ENCODE measurements at places on chromosomes 5 and 9.
A peak's percentile ranks its signal among the peaks of the same experiment; 100 is the strongest.

DNA sequence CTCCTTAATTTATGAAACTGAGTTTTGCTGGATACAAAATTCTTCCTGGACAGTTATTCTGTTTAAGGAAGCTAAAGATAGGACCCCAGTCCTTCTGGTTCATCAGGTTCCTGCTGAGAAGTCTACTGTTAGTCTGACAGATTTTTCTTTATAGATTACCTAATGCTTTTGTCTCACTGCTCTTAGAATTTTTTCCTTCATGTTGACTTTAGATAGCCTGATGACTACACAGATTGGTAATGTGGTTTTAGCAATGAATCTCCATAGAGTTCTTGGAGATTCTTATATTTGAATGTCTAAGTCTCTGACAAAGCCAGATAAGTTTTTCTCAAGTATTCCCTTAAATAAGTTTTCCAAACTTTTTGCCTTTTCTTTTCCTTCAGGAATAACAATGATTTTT, 419.7 kb downstream of the CDH10 start:
- no peak for DNase-seq

GRCh38 chr5:56309262-56309826, 76.2 kb upstream of the ANKRD55 start:
- no peak for DNase-seq

DNA sequence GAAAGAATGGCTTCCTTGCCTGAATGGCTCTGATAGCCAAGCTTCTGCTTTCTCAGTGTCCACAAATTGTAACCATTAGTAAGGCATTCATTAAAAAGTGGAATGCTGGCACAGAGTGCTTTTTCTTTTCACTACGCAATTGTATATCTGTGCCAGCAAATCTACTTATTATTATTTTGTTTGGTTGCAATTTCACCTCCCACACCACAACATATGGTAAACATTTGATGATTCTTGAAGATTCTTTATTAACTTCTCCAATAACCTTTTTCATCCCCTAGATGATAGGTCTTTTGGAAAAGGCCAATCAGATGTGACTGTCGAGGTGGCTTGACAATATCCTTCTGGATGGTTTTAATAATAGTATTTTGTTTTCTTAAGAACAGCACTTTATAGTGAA, 234.1 kb downstream of the TMEM38B start:
- no peak for DNase-seq

- no peak for DNase-seq
These were observed 392.6 kb upstream of the BRINP1 start for GRCh38 chr9:119761812-119762211.

DNA sequence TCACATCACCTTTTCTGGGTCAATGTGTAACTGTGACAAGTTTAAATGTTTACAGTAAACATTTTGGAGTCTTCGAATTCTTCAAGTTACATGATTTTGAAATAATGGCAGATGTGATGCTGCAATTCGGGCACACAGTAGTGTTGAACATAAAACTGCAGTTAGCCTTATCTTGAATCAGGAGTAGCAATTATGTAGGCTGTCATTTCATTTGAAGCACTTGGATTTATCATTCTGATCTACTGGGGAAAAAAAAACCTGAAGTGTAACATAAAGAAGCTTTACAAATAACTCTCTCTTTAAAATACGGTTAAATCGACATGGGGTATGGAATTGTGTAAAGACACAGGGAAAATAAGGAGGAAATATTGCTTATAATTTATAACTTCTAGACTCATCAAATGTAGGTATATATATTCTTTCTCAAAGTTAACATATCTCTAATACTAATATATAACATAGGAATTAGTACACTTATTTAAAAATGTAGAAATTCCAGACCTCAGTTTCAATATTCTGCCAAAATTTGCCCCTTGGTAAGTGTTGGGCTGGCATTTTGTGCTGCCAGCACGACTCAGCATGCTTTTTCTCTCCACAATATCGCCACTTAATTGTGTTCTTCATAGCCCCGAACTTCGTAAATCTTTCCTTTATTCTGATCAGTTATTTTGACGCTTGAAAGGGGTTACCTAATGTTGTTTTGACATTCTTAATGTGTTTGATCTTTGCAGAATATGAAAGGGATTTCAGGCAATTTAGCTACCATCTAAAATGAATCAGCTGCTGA, 226.7 kb downstream of the PRR16 start:
- no peak for DNase-seq

GRCh38 chr5:52801329-52801728, 13.6 kb downstream of the ITGA1 start:
- no peak for DNase-seq

DNA sequence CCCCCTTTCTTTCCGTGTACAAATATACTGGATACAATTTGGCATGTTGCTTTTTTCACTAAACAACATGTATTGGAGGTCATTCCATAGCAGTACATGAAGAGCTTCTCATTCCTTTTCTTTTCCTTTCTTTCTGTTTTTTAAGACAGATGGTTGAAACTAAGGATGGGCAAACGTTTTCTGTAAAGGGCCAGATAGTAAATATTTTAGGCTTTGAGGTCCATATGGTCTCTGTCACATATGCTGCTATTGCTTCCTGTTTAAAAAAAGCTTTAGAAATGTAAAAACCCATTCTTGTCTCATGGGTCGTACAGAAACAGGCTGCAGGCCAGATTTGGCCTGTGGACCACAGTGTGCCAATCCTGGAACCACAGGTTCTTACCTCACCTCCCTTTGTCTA, 160.1 kb downstream of the ACER2 start:
- DNase-seq, result no peak

DNA sequence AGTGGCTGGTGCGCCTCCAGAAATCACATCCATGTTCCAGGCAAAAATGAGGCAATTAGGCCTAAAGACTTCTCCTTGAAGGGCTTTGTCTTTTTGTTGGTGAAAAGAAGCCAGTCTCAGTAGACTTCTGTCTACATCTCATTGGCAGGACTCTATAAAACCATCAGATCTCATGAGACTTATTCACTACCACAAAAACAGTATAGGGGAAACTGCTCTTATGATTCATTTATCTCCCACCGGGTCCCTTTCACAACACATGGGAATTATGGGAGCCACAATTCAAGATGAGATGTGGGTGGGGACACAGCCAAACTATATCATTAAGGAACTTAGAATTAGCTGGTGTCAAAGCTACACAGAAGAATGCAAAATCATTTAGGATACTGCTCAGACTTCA, 77.7 kb upstream of the SNX2 start:
- no peak for DNase-seq

DNA sequence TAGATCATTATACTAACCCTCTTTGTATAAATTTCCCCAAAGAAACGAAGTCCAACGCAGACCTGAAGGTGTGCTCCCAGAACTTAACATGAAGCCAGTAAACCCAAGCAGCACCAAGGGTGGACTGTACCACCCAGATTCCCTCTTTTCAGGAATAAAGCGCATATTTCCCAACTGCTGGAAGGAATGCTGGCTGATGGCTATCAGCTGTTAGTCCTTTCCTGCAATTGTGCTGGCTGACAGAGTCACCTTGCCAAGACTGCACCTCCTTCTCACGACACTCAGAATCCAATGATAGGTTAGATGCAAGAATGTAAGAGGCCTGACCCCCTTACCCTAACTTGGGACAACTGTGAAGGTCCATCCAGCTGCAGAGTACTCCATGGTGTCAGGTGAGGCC, 93.9 kb downstream of the MAPKAP1 start:
- DNase-seq, result no peak

- no peak for DNase-seq
These were observed 55.5 kb upstream of the ZNF354A start for GRCh38 chr5:178785999-178786398.

GRCh38 chr9:95383845-95384244, 66.3 kb upstream of the FANCC start:
- no peak for DNase-seq

GRCh38 chr9:2307480-2307879, 292.3 kb downstream of the SMARCA2 start:
- no peak for DNase-seq

- no peak for DNase-seq
These were observed 13.8 kb upstream of the MCTP1 start for GRCh38 chr5:95298651-95299050.

GRCh38 chr5:73729329-73729728, 103.3 kb downstream of the ARHGEF28 start:
- DNase-seq, result no peak

DNA sequence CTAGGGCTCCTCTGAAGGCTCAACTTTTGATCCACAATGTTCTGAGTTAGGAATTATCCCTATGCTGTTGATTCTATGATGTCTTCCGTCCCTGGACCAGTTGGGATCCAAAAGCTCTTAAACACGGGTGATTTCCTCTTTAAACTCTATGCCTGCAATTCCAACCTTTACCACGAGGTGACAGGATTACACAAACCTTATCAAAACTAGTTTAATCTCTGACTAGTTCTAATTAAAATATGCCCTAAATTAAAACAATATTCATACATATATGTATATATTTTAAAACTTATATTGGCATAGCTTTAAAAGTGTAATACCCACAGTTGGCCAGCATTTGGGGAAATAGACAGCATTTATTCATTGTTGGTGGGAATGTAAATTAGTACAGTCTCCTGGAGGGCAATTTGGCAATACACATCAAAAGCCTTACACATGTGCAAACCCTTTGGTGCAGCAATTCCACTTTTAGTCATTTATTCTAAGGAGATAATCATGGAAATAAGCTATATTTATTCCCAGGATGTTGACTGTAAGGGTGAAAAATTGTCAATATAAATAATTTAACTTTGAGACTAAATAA, 51.6 kb upstream of the PHYKPL start:
- peak; percentile 26 for DNase-seq

DNA sequence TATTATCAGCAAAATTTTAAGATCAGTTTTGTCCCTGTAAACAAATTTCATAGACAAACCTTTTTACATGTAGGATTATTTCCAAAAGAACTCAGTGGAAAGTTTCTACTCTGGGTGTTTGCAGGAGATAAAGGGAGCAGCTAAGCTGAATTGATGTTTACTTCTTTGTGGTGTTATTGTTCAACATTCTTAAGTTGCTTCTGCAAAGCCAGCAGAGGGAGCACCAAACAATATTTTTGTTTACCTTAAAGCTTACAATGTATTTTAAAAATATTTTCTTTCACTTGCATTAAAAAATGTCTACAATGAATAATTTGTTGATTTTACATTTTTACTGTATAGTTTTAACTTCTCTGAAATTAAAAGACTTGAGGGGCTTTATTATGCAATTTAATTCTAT, 135.4 kb downstream of the ATG10 start:
- no peak for DNase-seq

DNA sequence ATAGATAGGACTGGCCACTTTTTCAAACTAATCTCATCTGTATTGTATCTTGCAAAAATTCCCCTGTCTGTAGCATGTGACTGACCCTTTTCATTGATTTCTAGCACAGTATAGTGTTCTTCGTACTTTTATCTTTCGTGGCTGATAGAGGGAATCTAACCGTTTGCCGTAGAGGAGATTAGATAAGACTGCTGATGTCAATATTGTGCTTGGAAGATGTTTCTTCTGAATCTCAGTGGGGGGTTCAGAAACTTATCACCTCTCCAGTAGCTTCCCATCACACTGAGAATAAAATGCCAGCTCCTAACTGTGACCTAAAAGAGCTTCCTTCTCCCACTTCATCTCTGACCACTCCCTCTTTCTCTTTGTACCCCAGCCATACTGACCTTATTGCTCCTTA, 25.4 kb upstream of the ALDOB start:
- DNase-seq, result no peak

- no peak for DNase-seq
These were observed 24.0 kb downstream of the ADAMTS16 start for GRCh38 chr5:5164163-5164562.

- no peak for DNase-seq
These were observed 374.9 kb downstream of the MAT2B start for GRCh38 chr5:163880302-163880701.

DNA sequence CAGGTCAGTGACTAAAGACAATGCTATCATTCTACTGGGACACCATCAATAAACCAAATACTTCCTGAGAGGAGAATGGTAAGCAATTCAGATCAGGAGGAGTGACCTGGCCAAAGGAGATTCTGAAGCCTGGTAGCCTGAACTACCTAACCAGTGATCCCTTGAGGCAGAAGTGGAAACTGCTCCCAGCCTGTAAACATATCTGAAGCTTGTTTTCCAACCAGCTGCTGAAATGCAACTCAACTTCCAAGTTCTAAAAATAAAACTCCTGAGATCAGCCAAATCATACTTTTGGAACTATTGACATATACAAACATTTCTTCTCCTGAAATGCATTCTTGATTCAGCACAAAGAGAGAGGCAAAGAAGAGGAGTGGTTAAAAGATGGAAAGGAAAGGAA, 204.1 kb downstream of the EBF1 start:
- DNase-seq, result no peak

DNA sequence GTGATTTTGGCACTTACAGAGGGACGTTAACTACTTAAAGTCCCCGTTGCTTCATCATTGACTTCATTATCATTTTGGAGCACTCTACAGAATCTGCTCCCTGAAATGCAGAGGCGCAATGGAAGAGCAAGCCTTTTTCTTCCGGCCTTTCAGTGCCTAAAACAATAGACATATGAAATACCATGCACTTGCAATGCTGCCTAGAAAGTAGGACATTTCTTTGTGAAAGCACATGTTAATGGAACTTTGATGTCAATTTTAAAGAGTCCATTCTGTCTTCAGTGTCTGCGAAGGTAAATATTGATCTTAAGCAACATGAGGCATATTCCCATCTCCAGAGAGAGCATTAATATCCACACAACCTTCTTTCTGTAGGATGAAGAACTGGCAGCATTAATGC, 36.3 kb downstream of the ITGA2 start:
- DNase-seq, result no peak

DNA sequence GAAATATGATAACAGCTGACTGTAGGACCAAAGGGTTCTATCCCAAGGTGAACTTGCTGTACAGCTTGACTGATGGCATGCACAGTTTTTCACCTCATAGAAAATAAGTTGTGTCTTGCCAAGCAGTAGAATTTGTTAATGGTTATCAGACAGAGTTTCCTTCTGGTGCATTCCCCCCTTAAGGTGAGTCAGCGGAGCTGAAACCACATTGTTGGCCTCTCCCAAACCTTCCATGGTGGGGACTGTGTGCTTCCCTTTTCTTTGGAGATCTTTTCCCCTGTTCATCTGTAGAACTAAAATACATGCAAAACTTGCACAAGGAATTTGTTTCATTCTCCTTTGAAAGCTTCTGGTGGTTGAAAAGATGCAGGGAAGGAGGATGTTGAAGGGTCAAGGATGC, 179.8 kb downstream of the FGF1 start:
- no peak for DNase-seq

- DNase-seq, result no peak
These were observed 309.3 kb downstream of the BNC2 start for GRCh38 chr9:16561121-16561520.

GRCh38 chr5:65481171-65481581, 544 bp downstream of the ADAMTS6 start:
- DNase-seq, result no peak

DNA sequence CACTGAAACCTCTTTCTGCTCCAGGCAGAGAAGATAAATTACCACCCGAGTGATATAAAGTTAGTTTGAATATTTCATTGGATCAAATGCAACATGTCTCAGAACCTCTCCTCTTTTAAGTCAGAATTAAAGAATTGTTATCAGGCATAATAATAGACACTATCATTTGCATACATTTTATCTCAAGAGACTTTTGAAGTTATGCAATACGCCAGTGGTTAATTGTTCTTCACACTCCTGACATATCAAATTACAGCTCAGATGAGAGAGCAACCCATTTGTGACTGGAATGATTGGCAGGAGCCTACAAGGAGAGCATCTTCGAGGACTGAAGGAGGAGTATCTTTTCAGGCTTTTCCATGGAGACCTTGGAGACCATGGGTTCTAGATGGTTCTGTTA, 452.2 kb downstream of the KDM4C start:
- no peak for DNase-seq

GRCh38 chr5:161299053-161299452, 247.5 kb downstream of the GABRB2 start:
- DNase-seq, result no peak

- DNase-seq, result no peak
These were observed 1951.4 kb upstream of the WWC1 start for GRCh38 chr5:166340039-166340438.

Measured in HCT116 (cell line).